ENCODE measurements at places on chromosomes 13 and 19.

DNA sequence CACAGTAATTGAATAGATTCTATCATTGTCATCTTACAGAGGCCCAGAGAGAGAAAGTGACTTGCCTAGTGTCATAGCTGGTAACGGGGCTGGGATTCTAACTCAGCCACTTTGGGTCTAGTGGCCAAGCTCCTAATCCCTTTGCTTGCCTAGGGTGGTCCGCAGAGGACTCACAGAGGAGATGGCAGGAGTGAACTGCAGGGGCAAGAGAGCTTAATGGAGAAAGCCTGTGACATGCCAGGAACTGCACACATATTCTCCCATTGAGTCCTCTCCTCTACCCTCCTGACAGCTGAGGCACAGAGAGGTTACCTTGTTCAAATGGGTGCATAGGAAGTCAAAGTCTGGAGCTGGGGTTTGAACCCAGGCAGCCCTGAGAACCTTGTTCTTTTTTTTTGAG lies 2.7 kb downstream of the LSR start:
- DNase-seq, result no peak

- DNase-seq, result no peak
These were observed 104.7 kb downstream of the TUBGCP3 start for GRCh38 chr13:112483299-112483698.

- no peak for DNase-seq
These were observed 2.8 kb downstream of the PRMT1 start for GRCh38 chr19:49679771-49680413.

- DNase-seq, result no peak
These were observed 1608.2 kb downstream of the SLITRK5 start for GRCh38 chr13:89279374-89279773.

DNA sequence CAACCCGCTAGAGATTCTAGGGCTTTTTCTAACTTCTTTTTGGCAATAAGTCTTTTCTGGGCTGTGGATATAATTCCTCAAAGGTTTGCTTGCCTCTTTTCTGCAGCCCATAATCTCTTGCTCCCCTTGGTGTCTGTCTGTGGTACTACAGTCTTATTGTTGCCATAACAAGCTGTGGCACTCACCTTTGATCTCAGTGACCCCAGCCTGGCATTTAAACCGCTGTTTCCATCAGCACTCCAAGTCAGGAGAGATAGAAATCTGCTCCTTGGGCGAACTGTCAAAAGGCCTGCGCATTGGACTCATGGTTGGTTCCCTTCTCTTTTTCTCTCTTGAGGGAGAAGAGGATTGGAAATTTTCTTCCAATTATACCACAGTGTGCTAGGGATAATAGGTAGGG lies 14.5 kb upstream of the MPHOSPH8 start:
- no peak for DNase-seq

DNA sequence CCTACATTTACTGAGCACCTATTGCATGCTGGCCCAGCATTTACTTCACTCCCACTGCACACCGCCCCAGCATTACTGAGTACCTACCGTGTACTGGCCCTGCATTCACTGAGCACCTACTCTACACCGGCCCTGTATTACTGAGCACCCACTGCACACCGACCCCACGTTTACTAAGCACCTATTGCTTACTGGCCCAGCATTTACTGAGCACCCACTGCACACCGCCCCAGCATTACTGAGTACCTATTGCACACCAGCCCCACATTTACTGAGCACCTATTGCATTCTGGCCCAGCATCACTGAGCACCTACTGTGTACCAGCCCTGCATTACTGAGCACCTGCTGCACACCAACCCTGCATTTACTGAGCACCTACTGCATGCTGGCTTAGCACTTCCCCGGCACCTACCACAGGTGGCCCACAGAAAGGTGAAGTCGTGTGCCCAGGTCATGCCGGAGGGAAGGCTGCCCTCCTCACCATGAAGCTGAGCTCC lies 6.9 kb downstream of the TPGS1 start:
- no peak for DNase-seq

- DNase-seq, result no peak
These were observed 7.0 kb upstream of the TLE6 start for GRCh38 chr19:2970201-2970835.

GRCh38 chr19:47417746-47418691 lies 1.3 kb downstream of the MEIS3 start:
- no peak for DNase-seq

GRCh38 chr13:25493931-25494640 lies 122.3 kb downstream of the ATP8A2 start:
- DNase-seq, result no peak

DNA sequence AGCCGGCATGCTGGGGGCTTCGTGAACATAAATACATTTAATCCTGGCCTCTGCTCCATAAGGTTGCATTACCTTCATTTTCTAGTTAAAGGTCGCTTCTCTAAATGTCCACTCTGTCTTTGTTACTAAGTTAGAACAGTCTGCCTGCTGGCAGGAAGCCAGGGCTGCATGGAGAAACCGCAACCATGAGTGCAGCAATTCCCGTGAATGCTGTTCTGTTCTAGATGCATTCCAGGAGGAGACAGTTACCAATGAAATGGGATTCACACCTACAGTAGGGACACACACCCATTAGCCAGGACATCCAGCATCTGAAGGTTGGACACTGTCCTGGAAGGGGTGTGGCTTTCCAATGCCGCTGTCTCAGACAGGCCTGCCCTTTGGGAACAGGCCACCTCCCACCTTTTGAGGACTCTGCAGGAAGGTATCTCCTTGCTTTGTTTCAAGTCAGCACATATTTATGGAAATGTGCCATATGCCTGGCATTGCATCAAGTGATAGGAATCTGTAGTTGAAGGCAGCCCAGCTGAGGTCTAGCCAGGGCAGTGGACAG lies 129.7 kb downstream of the SLC7A1 start:
- no peak for DNase-seq

DNA sequence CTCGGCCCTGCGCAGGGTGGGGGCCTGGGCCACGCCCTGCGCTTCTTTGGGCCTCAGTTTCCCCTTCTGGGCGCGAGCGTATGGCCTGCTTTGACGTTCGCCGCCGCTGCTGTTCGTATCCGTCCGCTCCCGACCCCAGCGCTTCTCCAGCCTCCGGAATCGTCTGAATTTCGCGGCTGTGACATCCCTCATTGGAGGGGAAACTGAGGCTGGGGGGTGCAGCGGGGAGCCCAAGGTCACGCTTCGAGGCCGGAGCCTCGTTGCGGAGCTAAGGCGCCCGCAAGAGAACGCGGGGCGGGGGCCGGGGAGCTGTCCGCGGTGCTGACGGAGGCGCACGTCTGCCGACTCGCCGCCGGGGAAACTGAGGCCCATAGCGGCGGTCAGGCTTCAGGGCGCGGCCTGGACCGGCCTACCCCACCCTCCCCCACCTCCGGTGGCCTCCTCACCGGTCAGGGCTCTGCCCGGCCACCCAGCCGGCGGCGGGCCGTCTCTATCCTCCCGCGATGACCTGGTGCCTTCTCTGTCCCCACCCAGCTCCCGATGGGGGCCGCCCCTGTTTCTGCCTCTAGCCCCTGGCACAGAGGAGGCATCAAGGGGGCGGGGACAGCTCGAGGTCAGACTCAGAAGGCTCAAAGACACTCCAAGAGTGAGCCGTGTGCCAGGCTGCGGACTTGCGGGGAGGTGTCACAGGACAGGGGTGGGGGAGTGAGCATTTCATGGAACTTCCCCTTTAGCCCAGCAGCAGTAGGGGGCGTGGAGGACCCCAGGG lies 3.0 kb upstream of the APC2 start:
- no peak for DNase-seq

DNA sequence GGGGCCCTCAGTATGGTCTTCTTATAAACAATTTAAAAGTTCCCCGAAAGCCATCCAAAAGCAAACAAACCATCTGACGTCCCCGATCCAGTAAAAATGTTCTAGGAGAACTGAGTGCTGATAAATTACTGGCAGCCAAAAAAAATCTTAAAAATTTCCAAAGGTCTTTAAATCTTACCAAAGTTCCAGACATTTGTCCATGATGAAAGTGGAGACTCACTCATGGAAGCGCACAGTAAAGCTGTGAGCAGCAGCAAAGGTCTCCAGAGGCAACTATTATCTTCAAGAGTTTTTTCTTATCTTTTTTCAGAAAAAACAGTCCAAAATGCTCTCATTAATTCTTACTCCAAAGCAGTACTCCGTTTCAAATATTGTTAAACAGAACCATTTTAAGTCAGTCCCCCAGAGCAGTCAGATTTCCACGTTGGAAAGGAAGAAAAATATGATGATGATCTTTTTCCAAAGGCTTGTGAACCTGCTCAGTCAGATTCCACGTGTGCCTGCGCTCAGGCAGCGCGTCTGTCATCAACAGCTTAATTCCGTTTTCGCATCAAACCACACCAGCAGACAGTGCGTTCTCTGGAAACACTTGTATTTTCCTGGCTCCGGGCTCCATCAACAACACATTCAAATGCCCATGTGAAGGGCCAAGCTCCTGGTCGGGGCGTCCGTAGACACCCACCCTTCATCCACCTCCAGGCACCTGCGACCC lies 85.4 kb downstream of the COL4A1 start:
- no peak for DNase-seq

DNA sequence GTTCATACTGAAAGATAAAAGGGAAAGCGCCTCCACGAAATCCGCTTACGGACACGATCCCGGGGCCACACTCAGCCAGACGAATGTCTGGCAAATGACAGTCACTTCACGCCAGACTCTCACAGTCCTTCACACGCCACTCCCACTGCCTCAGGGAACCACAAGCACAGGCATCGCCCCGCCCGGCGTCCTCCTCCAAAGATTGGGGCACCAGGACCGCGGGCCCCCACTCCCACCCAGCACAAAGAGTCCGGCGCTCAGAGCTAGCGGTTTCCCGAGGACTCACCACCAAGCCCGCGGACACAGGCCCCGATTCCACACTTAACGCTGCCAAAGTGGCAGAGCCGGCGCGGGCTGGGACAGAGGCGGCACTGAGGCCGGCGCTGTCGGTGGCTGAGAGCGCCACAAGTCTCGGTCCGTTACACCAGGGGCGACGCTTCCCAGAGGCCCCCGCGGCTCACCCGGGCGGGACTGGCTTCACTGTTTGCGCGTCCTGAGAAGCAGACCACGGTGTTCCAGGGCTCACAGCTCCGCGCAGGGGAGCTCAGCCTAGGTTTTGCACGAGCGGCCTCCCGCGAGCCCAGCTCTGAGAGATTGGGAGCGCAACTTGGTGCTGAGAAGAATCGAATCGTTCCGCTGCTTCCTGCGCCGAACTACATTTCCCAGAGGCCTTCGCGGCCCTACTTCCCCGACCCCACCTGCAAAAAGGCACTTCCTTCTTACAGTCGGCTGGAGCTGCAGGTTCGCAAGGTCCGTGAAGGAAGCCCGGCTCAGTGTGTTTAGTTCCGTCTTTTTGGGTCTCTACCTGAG lies at the start of gene ZNF569:
TSS of gene ZNF569 (minus strand) at position 647 of the 810 bp plus-strand sequence. CDS start 22,523 bp downstream, outside the sequence.
- peak; percentile 75 for DNase-seq

- no peak for DNase-seq
These were observed 250.3 kb upstream of the HTR2A start for GRCh38 chr13:47146991-47147811.

DNA sequence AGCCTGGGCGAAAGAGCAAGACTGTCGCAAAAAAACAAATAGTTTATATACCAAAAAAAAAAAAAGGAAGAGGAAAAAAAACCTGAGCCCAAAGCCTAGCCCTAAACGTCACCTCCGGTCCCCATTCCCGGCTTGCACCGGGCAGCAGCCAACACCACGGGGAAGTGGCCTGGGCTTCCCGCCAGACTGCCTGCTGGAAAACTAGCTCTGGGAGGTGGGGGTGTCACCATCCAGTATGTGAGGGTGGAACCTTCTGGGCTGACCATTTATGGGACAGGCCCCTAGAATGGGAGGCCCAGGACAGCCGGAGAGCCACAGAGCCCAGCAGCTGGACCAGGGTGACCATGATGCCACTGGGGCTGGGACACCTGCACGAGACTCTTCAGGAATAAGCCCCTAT lies 37.3 kb downstream of the IL12RB1 start:
- DNase-seq, result no peak

- no peak for DNase-seq
These were observed 22.5 kb downstream of the CCDC8 start for GRCh38 chr19:46390866-46391265.

DNA sequence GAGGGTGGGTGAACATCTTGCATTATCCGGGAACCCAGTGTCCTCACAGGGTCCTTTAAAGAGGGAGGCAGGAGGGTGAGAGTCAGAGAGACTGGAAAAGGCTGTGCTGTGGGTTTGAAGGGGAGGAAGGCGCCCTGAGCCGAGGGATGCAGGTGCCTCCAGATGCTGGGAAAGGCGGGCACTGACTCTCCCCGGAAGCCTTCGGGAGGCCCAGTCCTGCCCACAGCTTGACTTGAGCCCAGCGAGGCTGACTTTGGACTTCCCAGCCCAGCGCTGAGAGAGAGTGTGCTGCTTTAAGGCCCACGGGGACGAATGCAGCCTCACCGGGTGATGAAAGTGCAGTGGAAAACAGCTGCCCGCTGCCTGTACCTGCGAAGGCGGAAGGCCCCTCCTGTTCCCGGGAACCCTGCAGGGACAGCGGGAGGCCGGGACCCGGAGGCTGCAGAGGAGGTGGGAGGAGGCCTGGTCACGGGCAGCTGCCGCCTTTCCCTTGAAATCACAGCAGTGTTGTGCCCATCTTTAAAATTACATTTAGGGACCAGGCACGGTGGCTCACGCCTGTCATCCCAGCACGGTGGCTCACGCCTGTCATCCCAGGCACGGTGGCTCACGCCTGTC lies 16.1 kb downstream of the REXO1 start:
- DNase-seq, result no peak

- DNase-seq, result no peak
These were observed at the start of gene PNMA8B for GRCh38 chr19:46495786-46496099. TSS of gene PNMA8B (minus strand) at chr19:46495867. CDS start at chr19:46495465, 402 bp downstream.

DNA sequence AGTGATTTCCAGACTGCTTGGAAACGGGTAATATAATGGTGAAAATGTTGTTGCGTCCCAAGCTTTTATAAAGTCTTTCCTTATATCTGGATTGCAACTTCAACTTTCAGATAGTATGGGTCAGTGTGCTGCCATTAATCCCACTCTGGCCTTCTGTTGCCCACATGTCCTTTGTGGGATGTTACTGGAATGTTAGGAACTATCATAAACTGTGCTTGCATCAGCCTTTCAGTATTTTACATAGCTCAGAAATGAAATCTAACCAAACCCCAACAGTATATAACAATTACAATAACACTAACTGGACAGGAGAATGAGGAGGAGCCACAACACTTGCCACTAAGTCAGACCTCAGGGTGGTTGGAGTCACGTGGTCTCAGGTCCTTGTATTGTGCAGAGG lies 78.9 kb downstream of the LNX2 start:
- DNase-seq, result no peak

DNA sequence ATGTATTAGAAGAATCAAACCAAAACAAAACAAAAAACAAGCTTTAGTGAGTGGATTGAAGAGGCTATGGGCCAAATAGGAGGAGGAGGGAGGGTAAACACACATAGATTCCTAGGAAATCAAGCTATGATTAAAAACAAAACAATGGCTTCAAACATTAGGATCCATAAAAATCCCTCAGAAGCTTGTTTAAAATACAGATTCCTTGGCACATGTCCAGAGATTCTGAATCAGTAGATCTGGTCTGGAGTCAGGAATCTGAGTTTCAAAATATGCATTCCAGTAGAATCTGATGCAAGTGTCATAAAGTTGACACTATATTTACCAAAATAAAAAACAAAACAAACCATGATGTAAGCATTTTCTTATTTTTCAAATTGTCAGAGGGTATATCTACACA lies 692.8 kb upstream of the SGCG start:
- DNase-seq, result no peak

GRCh38 chr13:112904436-112904960 lies 64.5 kb upstream of the MCF2L start:
- DNase-seq, result no peak

GRCh38 chr19:27765912-27766725 lies 1446.8 kb downstream of the UQCRFS1 start:
- DNase-seq, result no peak

- DNase-seq, result no peak
These were observed 98.2 kb upstream of the SERP2 start for GRCh38 chr13:44275381-44275780.

- no peak for DNase-seq
These were observed 99.0 kb downstream of the GPC6 start for GRCh38 chr13:93325303-93326233.

Measured in stimulated activated CD4-positive, alpha-beta T cell treated with anti-CD3 and anti-CD28 coated beads, Interleukin-15, amount 100 ng/mL, for 1 hour (primary cell).